Erythroblast (primary cell): ENCODE measurements at places on chromosomes 5 and 9.

GRCh38 chr5:102971676-102972293 is 148.2 kb downstream of the GIN1 start:
- no peak for DNase-seq

DNA sequence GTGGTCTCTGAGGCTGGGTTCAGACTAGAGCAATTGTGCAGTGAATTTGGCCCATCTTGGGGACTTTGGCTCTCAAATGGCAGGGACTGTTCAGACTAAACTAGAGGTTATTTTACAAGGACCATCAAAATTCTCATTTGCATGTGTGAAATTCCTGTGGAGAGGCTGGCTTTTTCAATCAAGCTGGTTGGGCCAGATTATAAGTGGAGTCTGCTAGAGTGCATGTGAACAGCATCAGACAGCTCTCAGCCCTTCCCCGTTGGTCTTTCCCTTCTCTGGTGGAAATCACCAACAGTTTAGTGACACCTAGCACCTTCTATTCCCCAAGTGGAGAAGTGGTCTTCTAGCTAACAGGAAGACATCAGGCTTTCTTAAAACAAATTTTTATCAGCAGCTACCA is 301.3 kb downstream of the CWC27 start:
- DNase-seq = no peak

GRCh38 chr9:126232461-126232860 is 94.2 kb upstream of the MVB12B start:
- DNase-seq = no peak

GRCh38 chr5:132776938-132777208 is 166 bp downstream of the SEPTIN8 start:
- DNase-seq = no peak

GRCh38 chr5:38613490-38613889 is 57.0 kb upstream of the LIFR start:
- DNase-seq = no peak

DNA sequence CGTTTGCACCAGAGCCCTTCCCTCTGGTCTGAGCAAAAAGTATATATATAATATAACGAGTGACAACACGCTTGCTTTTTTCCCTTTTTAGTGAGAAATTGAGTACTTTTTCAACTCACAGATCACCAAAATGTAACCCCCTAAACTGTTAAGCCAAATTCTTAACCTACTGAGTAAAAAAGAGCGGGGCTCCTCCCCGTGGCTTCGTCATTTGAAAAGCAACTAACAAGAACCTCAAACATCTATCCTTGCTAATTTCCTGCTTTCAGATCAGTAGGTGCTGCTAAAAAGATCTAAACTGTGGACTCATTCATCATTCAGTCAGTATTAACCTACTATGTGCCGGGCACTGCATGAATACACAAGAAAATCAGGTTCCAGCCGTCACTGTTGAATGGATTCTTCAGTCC is 1.0 kb upstream of the PTBP3 start:
- peak; percentile 63 for DNase-seq

GRCh38 chr9:81234924-81235610 is 454.3 kb downstream of the TLE1 start:
- no peak for DNase-seq

- no peak for DNase-seq
These were observed 334.7 kb downstream of the NR2F1-AS1 start for GRCh38 chr5:93246090-93246855.

GRCh38 chr9:89219637-89220036 is 41.0 kb upstream of the SHC3 start:
- DNase-seq = no peak

GRCh38 chr5:135071311-135071710 is 37.3 kb upstream of the PITX1 start:
- DNase-seq = no peak

- DNase-seq = no peak
These were observed 58.7 kb upstream of the TNFSF8 start for GRCh38 chr9:114988962-114989599.

DNA sequence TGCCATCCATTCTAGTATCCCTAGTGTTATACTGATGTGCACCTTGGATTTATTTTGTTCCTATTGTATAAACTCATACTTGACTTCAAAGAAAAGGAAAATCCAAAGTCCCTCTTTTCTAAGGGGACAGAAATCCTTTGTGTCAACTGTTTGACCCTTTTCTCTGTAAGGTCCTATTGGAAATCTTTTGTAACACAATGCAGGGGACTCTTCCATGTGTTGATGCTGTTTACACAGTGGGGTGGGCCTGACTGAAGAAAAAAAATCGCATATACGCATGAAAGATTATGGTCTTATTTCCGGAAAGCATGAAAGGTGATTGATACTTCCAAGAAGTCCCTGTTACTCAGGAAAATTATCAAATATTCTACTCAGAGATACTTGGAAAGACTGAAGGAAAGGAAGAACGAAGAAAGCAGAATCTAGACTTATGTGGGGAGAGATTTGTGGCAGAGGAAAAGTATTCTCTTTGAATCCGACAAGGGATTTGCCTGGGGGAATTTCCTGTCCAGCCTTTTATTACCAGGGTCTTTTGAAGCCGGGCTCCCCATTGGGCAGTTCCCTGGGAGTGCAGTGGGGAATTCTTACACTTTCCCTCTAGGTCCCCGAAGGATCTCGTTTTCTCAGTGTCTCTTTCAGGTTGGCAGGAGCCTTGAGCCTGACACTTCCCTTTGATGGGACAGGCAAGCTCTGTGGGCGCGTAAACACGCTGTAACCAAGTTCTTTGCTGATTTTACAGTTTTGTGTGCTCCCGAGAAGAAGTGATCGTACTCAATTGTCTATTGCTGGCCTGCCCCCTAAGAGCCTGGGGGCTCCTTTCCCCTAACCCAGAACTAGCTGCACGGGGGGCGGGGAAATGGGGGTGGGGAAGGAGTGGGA is 779 bp upstream of the VCAN start:
- no peak for DNase-seq

GRCh38 chr9:9905736-9906135 is 707.1 kb downstream of the PTPRD start:
- no peak for DNase-seq
